ENCODE measurements at places on chromosomes 5 and 9. TPM values are rescaled to one million over a fixed set of nuclear protein-coding genes. Genes with fewer than 3 reads are reported as not detected.

GALNT12 gene
- total RNA-seq: 18.9 TPM

DRD1 gene
- not detected for total RNA-seq

SV2C gene
- total RNA-seq: 0.11 TPM

ADAMTS2 gene
- 3.5 TPM for total RNA-seq

PCDHGA6 gene
- total RNA-seq: 5.9 TPM

DNM1 gene
- 5.1 TPM for total RNA-seq

RANBP6 gene
- 30.6 TPM for total RNA-seq

ESM1 gene
- total RNA-seq: not detected

FGD3 gene
- 6.6 TPM for total RNA-seq

FGF1 gene
- total RNA-seq: 1.0 TPM

- DNase-seq: no peak
These were observed 1.7 kb downstream of the ADRA1B start for GRCh38 chr5:159917994-159918393.

- peak; percentile 14 for DNase-seq
These were observed 3.2 kb downstream of the ZNF366 start for GRCh38 chr5:72503888-72504491.

GRCh38 chr5:168649306-168649705 lies 70.1 kb upstream of the PANK3 start:
- no peak for DNase-seq

GRCh38 chr9:114905170-114905940 lies 25.0 kb downstream of the TNFSF8 start:
- no peak for DNase-seq

- no peak for DNase-seq
These were observed 32.6 kb downstream of the CD180 start for GRCh38 chr5:67163863-67164595.

GRCh38 chr5:45252978-45253377 lies 443.2 kb downstream of the HCN1 start:
- no peak for DNase-seq

GRCh38 chr5:167064198-167064776 lies 1227.2 kb upstream of the WWC1 start:
- DNase-seq: no peak

DNA sequence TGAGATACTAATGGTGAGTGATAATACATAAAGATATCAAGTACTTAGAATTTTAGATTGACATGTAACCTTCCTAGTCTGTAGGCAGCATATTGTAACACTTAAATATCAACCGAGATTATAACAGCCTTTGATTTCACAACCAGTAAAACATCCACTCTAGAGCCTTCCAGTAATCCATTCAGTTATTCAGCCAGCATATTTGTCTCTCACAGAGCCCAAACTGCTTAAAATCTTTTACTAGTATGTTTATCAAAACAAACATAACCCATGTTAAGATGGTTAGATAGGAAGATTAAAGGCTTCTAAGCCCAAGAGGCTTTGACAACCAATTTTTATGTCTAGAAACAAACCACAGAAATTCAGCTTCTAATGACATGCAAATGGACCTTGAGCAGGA lies 177.9 kb upstream of the FST start:
- no peak for DNase-seq

- no peak for DNase-seq
These were observed 113.0 kb downstream of the TRIO start for GRCh38 chr5:14256026-14256690.

GRCh38 chr5:134275822-134276221 lies 49.9 kb upstream of the PPP2CA start:
- no peak for DNase-seq

DNA sequence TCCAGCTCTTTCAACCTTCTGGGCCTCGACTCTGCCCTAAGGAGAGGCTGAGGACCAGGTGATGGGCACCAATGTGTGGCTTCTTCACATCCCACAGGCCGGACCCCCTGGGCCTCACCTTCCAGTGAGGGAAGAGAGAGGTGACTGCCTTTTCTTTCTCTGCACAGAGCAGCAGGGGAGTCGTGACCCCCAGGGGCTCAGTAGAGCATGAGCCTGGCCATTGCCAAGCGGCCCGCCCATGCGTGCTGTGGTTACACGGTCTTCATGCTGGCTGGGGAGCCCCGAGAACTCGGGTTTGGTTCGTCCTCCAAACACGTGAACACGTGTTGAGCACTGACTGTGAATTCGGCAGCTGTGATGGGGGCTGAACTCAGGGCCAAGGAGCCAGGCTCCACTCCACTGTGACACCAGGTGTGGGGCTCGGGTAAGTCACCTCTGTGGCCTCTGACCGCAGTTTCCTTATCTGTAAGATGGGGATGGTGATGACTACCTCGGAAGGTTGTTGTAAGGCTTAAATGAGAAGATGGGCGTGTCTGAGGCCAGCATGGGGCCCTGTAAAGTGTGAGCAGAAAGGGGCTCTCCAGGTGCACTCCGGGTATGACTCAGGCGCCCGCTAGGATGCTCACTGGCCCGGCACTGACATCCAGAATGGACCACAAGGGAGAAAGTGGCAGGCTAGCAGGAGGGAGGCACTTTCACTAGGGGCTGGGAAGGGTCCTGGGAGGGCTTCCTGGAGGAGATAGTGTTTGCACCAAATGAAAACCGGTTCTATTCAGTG lies 13.4 kb upstream of the GRHPR start:
- no peak for DNase-seq

DNA sequence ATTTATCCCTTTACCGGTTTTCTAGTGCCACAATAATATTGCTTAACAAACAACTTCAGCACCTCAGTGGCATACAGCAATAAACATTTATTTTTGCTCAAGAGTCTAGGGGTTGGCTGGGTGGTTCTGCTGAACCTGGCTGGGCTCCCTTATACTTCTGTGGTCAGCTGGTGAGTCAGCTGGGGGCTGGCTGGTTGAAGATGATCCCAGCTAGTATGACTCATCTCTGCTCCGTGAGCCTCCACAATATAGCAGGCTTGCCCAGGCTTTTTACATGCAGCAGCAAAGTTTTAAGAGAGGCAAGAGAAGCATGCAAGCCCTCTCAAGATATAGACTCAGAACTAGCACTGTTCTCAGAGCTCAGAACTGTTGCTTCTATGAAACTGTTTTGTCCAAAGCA lies 523.5 kb upstream of the CLINT1 start:
- peak; percentile 62 for DNase-seq

DNA sequence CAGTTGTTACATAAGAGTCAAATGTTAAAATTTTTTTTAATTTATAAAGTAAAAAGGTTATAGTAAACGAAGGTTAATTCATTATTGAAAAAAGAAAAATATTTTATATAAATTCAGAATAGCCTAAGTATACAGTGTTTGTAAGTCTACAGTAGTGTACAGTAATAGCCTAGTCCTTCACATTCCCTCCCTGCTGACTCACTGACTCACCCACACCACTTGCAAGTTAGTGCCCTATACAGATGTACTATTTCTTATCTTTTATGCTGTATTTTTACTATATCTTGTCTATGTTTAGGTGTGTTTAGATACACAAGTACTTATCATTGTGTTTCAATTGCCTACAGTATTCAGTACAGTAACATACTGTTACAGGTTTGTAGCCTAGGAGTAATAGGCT lies 57.6 kb downstream of the MAMDC2 start:
- DNase-seq: no peak

GRCh38 chr5:165894916-165895315 lies 2389.5 kb downstream of the MAT2B start:
- DNase-seq: no peak

DNA sequence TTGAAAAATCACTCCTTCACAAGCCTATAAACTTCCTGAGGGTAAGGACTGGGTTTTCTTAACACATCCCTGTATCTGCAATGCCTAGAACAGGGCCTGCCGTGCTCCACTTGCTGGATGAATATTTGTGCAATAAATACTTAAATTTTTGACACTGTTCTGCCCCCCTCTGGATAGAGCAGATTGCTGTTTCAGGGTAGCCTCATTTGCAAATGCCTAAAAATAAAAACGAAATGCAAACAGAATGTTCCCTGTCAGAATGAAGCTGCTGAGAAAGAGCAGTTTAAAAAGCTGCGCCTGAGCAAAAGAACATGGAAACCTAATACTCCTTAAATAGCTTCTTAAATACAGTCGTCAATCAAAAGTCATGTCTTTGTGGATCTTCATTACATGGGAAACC lies 385.3 kb downstream of the PRELID2 start:
- no peak for DNase-seq

DNA sequence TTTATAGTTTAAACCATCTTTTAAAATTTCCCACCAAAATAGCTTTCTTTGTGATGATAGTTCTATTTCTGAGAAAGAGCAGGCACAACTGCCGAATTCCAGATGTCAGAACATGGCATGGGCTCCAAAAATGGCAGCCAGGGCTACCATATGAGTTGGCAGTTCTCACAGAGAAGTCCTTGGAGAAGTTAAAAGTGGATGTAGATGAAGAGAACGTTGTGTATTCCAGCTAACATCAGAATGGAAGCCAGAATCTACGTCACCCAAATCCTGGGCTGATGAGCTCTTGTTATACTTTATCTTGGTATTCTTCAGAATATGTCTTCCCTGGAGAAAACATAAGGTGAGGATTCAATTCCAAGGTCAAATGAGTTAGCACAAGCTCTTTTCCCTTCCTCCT lies 66.9 kb upstream of the BASP1 start:
- DNase-seq: no peak

- no peak for DNase-seq
These were observed 24.6 kb upstream of the MED10 start for GRCh38 chr5:6402939-6403338.

GRCh38 chr5:135980620-135981019 lies 25.8 kb upstream of the LECT2 start:
- no peak for DNase-seq

DNA sequence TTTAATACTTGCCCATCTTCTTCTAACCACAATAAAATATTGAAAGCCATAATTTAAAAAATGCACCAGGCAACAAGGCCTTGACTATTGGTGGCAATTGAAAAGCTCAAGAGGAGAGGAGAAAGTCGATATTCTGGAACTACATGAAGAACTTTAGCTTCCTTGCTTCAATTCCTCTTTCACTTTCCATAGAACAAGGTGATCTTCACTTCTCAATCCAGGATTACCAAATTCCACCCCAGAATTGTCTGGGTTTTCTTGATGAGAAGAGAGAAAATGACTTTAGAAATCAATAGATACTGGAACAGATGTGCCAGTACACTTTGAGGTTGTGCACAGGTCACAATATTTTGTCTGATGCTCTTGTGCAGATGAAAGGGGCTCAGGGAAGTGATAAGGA lies 52.2 kb downstream of the PTCD2 start:
- no peak for DNase-seq

All from thyroid gland (tissue), 4 donors.